ENCODE measurements at places on chromosomes 2 and 18. TPM values are rescaled to one million over a fixed set of nuclear protein-coding genes. Genes with fewer than 3 reads are reported as not detected.

HSPD1 gene
- total RNA-seq, result 278 TPM

SLC11A1 gene
- under 0.01 TPM for total RNA-seq

POTEC gene
- total RNA-seq, result not detected

HDLBP gene
- total RNA-seq, result 430 TPM

AMER3 gene
- not detected for total RNA-seq

EPC2 gene
- 8.6 TPM for total RNA-seq

SPP2 gene
- not detected for total RNA-seq

HDAC4 gene
- total RNA-seq, result 3.3 TPM

VAMP5 gene
- total RNA-seq, result 106 TPM

SLC16A14 gene
- 1.0 TPM for total RNA-seq

SGPP2 gene
- total RNA-seq, result 0.17 TPM

MDH1 gene
- 147 TPM for total RNA-seq

ANKRD62 gene
- not detected for total RNA-seq

DOK6 gene
- 0.17 TPM for total RNA-seq

UGT1A4 gene
- total RNA-seq, result not detected

CFC1 gene
- total RNA-seq, result not detected

DARS1 gene
- total RNA-seq, result 62.5 TPM

KLHL41 gene
- 0.34 TPM for total RNA-seq

UGT1A3 gene
- not detected for total RNA-seq

G6PC2 gene
- total RNA-seq, result not detected

RTP5 gene
- not detected for total RNA-seq

CNGA3 gene
- not detected for total RNA-seq

RBKS gene
- total RNA-seq, result 0.89 TPM

PLB1 gene
- total RNA-seq, result 0.34 TPM

PRKAG3 gene
- total RNA-seq, result not detected

RNU2-63P gene
- total RNA-seq, result not detected

CD207 gene
- not detected for total RNA-seq

FN1 gene
- total RNA-seq, result 4,893 TPM

SLC4A3 gene
- total RNA-seq, result 1.3 TPM

KIF3C gene
- total RNA-seq, result 14.1 TPM

AQP4 gene
- total RNA-seq, result not detected

OR6B2 gene
- not detected for total RNA-seq

TNFAIP6 gene
- 7.4 TPM for total RNA-seq

NIF3L1 gene
- total RNA-seq, result 25.7 TPM

TMEM247 gene
- not detected for total RNA-seq

SPDYA gene
- total RNA-seq, result 0.17 TPM

HOXD10 gene
- not detected for total RNA-seq

LINC00305 gene
- not detected for total RNA-seq

ACTG2 gene
- 16.5 TPM for total RNA-seq

C2orf74 gene
- 22.5 TPM for total RNA-seq

MAPRE3 gene
- 1.3 TPM for total RNA-seq

TTN gene
- under 0.01 TPM for total RNA-seq

RBM44 gene
- total RNA-seq, result under 0.01 TPM

PCARE gene
- total RNA-seq, result not detected

CAPN14 gene
- total RNA-seq, result under 0.01 TPM

RNF125 gene
- 0.30 TPM for total RNA-seq

ALPP gene
- not detected for total RNA-seq

BIN1 gene
- total RNA-seq, result 38.8 TPM

RIT2 gene
- not detected for total RNA-seq

TMEM131 gene
- 8.0 TPM for total RNA-seq

AQP12A gene
- total RNA-seq, result not detected

FNDC4 gene
- total RNA-seq, result 9.8 TPM

EFHD1 gene
- total RNA-seq, result 0.45 TPM

SERPINB10 gene
- total RNA-seq, result not detected

GKN1 gene
- total RNA-seq, result not detected

CPLX4 gene
- total RNA-seq, result not detected

Data from bronchus fibroblast of lung (primary cell).